ENCODE measurements at places on chromosomes 13 and 19. TPM values are rescaled to one million over a fixed set of nuclear protein-coding genes. Genes with fewer than 3 reads are reported as not detected.

SIGLEC8 gene
- total RNA-seq = not detected

RBM26 gene
- 63.6 TPM for total RNA-seq

FBXO17 gene
- total RNA-seq = 0.29 TPM

SMIM7 gene
- total RNA-seq = 55.3 TPM

TTYH1 gene
- not detected for total RNA-seq

ADAMTS10 gene
- 1.5 TPM for total RNA-seq

KLK1 gene
- total RNA-seq = 0.71 TPM

STAP2 gene
- total RNA-seq = 12.8 TPM

KLHL26 gene
- 20.3 TPM for total RNA-seq

KRI1 gene
- total RNA-seq = 74.2 TPM

ZNF607 gene
- total RNA-seq = 4.0 TPM

LRG1 gene
- 0.08 TPM for total RNA-seq

ZNF626 gene
- total RNA-seq = 6.1 TPM

OR7C1 gene
- not detected for total RNA-seq

TSHZ3 gene
- total RNA-seq = 0.95 TPM

NLRP4 gene
- total RNA-seq = not detected

KLK4 gene
- total RNA-seq = not detected

TEX101 gene
- not detected for total RNA-seq

IGLON5 gene
- total RNA-seq = 0.08 TPM

SPACA4 gene
- not detected for total RNA-seq

ELSPBP1 gene
- not detected for total RNA-seq
